ENCODE measurements at places on chromosomes 1 and 21. TPM values are rescaled to one million over a fixed set of nuclear protein-coding genes. Genes with fewer than 3 reads are reported as not detected.
A peak's percentile ranks its signal among the peaks of the same experiment; 100 is the strongest.

Gene RCAN3
- total RNA-seq = 6.5 TPM

Gene CATSPERE
- total RNA-seq = 0.65 TPM

Gene PRKAA2
- total RNA-seq = 77.2 TPM

- no peak for DNase-seq
Observed at GRCh38 chr21:32064281-32064910, 191.6 kb downstream of the HUNK start.

Gene F13B
- total RNA-seq = not detected

GRCh38 chr1:110707232-110707631 lies 32.5 kb upstream of the KCNA3 start:
- DNase-seq = no peak

GRCh38 chr1:174134003-174134659 lies 25.2 kb upstream of the RABGAP1L start:
- DNase-seq = no peak

DNA sequence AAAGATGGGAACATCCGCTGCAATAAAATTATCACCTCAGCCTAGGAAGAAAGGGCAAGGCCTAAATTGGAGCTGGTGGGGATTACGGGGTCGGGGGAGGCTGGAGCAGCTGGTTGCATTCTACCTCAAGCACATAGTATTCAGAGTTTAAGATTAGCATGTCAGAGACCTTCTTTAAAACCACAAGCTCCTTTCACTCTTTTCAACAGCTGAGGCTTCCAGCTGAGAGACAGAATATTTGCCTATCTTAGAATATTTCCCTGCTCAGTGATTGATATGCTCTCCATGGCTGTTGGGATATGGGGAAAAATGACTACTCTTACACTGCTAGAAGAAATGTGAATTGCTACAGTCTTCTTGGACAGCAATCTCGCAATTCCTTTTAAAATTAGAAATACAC lies 248.6 kb downstream of the TBX15 start:
- no peak for DNase-seq

Gene C1QTNF12
- total RNA-seq = 0.51 TPM

DNA sequence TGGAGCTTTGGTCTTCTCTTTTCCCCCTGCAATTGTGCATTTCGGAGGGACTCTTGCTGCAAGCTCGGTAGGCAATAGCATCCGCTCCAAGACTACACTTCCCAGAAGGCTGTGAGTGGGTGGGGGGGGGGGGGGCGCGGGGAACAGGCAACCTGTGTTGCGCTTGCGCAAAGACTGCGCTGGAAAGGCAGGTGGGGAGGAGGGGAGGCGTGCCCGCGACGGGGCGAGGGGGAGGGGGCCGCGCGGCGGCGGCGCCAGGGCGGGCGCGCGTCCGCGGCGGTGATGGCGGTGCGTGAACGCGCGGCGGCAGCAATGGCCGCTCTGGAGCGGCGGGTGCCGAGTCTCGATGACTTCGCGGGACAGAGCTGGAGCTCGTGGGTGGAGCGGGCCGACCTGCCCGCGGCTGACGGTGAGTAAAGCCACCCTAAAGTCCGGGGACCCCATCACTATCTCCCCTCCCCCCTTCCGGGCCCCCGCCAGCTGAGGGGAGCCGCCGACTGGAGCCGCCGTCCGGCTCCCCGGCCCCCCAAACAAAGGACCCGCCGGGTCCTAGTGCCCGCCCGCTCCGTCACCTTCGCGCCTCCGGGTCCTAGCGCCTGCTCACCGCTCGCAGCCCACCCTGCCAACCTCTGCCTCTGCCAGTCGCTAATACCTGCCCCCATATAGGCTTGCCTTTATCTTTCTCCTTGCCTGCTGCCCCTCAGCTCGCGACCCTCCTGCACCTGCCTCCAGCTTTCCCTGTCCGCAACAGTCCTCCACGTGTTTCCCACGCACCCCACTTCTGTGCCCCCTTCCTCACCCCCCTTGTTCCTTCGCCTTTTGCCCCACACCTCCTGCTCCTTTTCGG lies at the start of gene ATXN7L2:
Gene ATXN7L2 (plus strand): TSS at position 234 of the 847 bp plus-strand sequence. CDS start 49 bp downstream, at position 283.
- DNase-seq = peak; percentile 94

DNA sequence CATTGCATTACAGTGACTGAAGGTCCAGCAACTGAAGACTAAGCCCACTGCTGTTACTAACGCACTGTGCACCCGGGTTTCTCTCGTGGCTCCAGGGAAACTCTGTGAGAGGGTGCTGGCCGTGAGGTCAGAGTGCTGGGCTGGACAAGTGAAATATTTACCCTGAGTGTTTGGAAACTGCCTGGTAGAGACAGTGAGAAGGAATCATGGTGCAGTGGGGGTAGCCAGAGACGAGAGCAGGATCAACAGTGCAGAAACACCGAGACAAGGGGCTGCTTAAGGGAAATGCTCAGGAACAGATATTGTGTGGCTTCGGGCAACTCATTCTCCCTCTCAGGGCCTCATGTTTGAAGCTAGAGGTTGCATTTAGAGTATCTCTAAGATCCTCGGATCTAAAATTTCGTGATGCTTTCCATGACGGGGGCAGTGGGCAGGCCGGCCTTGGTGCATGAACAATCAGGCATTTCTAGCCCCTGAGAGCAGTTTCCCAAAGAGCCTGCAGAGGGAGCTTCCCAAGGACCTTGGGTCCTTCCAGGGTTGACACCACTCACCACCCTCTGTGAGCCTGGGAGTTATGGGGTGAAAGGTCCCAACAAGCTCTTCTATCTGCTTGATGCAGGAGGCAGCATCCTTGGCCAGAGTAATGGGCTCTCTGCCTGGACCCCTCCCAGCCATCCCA lies 9.7 kb downstream of the CD2 start:
- DNase-seq = no peak

DNA sequence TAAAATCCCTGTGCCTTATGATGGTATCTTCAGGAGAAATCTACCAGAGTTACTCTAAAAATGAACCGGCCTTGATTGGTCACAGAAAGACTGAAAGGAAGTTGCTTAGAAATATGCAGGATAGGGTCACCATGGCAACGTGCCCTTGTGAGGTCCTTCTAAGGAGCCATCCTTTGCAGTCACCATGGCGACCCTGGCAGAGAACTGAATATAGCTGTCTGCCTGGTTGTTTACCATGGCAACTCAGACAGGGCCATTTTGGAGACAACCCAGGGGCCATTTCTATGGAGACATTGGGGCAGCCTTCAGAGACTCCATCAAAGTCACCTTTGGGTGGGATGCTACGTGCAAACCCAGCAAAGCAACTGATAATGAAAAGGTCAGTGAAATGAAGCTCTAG lies 43.0 kb downstream of the SNX7 start:
- no peak for DNase-seq

Gene URB1
- 11.4 TPM for total RNA-seq

- no peak for DNase-seq
Observed at GRCh38 chr1:99970713-99971255, 988 bp downstream of the SLC35A3 start.

Gene PROK1
- not detected for total RNA-seq

Gene CNTN2
- 0.38 TPM for total RNA-seq

DNA sequence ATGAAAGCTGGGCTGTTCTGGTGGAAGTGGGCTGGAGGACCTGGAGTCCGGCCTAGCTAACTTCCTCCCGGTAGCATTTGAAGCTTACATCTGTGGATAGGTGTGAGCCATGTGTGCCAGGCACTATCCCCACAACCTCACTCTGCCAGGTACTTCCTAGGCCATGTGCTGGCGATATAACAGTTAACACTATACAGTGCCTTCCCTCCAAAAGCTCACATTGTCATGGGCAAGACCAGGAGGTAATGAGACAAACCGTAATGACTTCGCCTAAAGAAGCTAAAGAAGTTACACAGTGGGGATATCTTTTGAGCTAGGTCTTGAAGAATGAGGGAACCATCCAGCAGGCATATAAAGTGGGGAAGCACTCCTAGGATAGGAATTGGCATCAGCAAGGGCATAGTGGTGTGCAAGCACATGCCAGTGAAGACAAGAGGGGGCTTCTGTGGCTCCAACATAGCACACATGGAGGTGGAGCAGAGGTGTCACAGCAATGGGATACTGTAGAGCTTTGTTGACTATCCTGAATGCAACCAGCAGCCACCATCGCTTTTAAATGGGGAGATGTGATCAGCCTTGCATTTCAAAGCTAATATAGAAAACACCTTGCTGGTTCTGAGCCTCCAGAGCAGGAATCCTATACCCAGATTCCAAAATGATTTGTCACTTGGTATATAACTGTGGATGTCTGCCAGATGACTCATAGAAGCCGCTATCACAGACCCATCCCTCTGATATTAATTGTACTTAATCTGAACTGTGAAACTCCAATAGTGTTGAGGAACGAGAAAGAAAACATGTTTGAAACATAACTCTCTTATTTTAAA lies 466.3 kb downstream of the LMO4 start:
- DNase-seq = no peak

- no peak for DNase-seq
Observed at GRCh38 chr1:81452693-81453366, 347.9 kb upstream of the ADGRL2 start.
